SJSA1 (cell line): ENCODE measurements at places on chromosomes 6 and 20. TPM values are rescaled to one million over a fixed set of nuclear protein-coding genes. Genes with fewer than 3 reads are reported as not detected.
A peak's percentile ranks its signal among the peaks of the same experiment; 100 is the strongest.

The ADGB gene
- not detected in 2 replicates for total RNA-seq

The OR10C1 gene
- not detected in 2 replicates for total RNA-seq

The PPP1R3D gene
- 7.4 and 8.6 TPM in 2 replicates for total RNA-seq

The SLPI gene
- total RNA-seq = not detected in 2 replicates

The IGF2R gene
- total RNA-seq = 29.4 and 54.7 TPM in 2 replicates

The LAMA2 gene
- 2.1 and 3.3 TPM in 2 replicates for total RNA-seq

DNA sequence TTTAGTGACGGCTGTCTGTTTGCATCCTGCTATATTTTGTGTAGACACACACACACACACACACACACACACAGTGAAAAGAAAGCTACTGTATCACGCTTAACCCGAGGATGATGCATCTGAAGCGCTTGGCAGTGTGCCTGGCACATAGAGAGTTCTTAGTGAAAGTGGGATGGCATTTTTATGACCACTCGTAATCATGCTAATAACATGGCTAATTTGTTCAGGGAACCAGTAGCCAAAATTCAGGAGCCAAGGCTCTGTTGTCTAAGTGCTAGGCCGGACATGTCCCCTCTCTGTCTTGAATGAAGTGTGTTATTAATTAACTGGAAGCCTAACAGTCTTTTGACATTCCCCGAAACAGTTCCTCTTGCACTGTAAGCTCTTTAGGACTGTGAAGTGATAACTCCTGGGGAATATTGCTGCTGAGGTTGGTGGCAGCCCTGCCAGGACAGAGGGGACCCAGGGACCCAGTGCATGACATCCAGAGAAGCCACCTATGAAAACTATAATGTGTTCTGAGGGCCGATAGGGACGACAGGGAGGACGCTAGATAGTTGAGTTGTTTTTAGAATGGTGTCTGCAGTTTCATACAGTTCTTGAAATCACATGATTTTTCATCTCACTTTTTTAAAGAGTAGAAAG lies 45.0 kb upstream of the IRF4 start:
- no peak overlapping the region for H3K4me3 ChIP-seq
- no peaks in the 10 kb centered on the region for H3K36me3 ChIP-seq
- H3K27ac ChIP-seq = no peak overlapping the region
- H3K27me3 ChIP-seq = no peaks in the 10 kb centered on the region

- no peak overlapping the region for H3K27ac ChIP-seq
- peaks cover 24% of the 10 kb centered on the region for H3K4me1 ChIP-seq
- DNase-seq = peak; percentile 13
- no peaks in the 10 kb centered on the region for H3K27me3 ChIP-seq
- no peak overlapping the region for H3K4me3 ChIP-seq
Measured at GRCh38 chr20:539848-540247, 3.7 kb downstream of the CSNK2A1 start.

DNA sequence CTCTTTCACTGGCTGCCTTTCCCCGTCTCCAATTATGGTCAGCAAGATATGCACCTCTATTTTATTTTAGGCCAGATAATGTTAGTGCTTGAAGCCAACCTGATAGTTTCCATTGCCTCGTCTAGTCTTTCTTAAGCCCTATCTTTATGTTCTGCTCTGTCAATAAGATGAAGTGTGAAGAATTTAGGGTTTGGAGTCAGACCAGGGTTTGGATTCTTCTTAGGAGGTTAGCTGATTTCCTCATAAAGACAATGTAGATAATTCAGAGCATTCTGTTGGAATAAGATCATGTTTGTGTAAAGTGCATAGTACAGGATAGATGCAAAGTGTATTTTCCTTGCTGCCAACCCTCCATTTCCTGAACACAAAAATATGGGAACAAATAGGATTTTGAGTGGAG lies 43.8 kb downstream of the PKIB start:
- H3K4me3 ChIP-seq = no peak overlapping the region
- H3K27ac ChIP-seq = no peak overlapping the region
- no peak for DNase-seq
- H3K36me3 ChIP-seq = no peaks in the 10 kb centered on the region
- H3K4me1 ChIP-seq = no peaks in the 10 kb centered on the region

GRCh38 chr6:168838037-168838399 lies 397.0 kb downstream of the SMOC2 start:
- H3K36me3 ChIP-seq = no peaks in the 10 kb centered on the region
- H3K27me3 ChIP-seq = no peaks in the 10 kb centered on the region
- no peak overlapping the region for H3K27ac ChIP-seq
- DNase-seq = no peak
- H3K4me3 ChIP-seq = no peak overlapping the region

DNA sequence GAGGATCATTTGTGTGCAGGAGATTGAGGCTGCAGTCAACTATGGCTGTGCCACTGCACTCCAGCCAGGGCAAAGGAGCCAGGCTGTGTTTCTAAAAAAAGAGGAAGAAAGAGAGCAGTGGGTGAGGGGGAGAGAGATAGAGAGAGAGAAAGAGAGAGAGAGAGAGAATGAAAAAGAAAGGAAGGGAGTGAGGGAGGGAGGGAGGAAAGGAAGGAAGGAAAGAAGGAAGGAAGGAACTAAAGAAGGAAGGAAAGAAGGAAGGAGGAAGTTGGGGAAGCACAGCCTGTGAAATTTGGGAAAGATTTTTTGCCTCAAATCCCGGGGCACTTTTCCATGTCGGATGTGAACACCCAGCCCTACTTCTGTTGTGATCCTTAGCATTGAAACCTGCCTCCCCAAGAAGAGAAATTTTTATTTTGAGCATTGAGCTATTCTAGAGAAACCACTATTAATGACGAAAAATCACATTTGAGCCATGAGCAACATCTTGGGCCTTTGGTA lies 57.8 kb downstream of the FOXA2 start:
- no peak overlapping the region for H3K4me3 ChIP-seq
- no peak overlapping the region for H3K27ac ChIP-seq
- no peaks in the 10 kb centered on the region for H3K4me1 ChIP-seq
- DNase-seq = no peak

- H3K36me3 ChIP-seq = no peaks in the 10 kb centered on the region
- no peak overlapping the region for H3K4me3 ChIP-seq
- H3K27ac ChIP-seq = peak overlapping the region; percentile 19
- H3K27me3 ChIP-seq = no peaks in the 10 kb centered on the region
Measured at GRCh38 chr20:10762216-10762615, 88.4 kb upstream of the JAG1 start.

DNA sequence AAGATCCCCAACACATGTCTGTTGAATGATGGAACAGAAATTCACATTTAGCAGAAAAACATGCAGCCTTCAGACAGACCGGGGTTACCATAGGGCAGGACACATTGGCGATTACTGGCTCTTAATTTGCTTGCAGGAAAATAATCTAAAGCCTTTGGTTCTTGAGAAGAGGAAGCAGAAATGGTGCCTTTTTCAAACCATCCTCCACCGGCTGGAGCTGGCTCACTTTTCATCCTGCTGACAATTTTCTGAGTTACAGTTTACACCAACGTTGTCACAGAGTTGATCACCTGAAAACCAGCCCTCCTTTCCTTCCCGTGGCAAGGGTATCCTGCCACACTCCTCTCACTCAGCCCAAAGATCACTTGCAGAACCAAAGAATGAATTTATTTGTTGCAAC lies 32.6 kb downstream of the SF3B5 start:
- H3K27ac ChIP-seq = no peak overlapping the region
- H3K27me3 ChIP-seq = peaks cover 55% of the 10 kb centered on the region
- H3K36me3 ChIP-seq = no peaks in the 10 kb centered on the region
- peaks cover 12% of the 10 kb centered on the region for H3K4me1 ChIP-seq

DNA sequence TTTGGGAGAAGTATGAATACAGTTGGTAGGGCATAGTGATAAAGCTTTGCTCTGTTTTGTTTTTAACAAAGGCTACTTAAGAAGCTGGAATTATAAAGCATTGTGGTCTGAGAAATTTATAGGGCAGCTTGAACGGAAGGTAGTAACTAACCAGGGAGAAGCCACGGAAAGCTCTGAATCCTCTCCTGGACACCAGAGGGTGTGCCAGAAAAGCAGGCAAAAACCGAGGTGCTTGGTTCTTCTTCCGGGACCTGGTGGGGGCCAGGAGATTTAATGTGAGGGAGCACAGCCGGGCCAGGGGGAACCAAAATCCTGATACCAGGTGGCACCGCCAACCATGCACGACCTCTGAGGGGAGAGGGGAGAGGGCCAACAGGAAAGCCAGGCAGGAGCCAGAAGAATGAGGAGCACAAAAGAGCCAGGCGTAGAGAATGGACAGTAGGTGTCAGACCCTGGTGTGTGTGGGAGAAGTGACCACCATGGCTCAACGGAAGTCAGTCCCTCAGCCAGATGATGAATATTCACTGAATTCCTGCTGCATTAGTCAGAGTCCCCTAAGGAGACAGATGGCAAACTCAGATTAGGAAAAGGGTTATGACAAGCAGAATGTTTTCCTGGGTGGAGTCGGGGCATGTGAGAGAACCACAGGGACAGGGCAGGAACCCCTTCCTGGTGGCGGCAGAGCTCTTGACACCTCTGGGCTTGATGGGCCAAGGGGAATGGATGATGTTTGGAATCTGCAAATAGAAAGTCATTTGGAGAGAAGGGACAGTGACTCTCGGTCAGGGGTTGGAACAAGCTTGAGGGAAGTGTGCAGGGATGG lies 262.3 kb downstream of the ZNF217 start:
- no peaks in the 10 kb centered on the region for H3K27me3 ChIP-seq
- peak; percentile 78 for DNase-seq
- no peaks in the 10 kb centered on the region for H3K36me3 ChIP-seq
- peaks cover 18% of the 10 kb centered on the region for H3K4me1 ChIP-seq
- no peak overlapping the region for H3K4me3 ChIP-seq

- peak; percentile 91 for DNase-seq
- H3K36me3 ChIP-seq = no peaks in the 10 kb centered on the region
- H3K4me3 ChIP-seq = peak overlapping the region; percentile 35
Measured at GRCh38 chr6:2853769-2854395, 12.2 kb upstream of the SERPINB1 start.

GRCh38 chr6:153150752-153151440 lies 19.8 kb upstream of the RGS17 start:
- H3K36me3 ChIP-seq = no peaks in the 10 kb centered on the region
- H3K4me3 ChIP-seq = no peak overlapping the region
- DNase-seq = no peak
- no peaks in the 10 kb centered on the region for H3K4me1 ChIP-seq

- H3K27me3 ChIP-seq = no peaks in the 10 kb centered on the region
- no peak overlapping the region for H3K27ac ChIP-seq
- DNase-seq = no peak
Measured at GRCh38 chr20:24340933-24341332, 128.5 kb upstream of the SYNDIG1 start.

GRCh38 chr6:38639498-38640215 lies at the start of gene BTBD9:
TSS of gene BTBD9 (minus strand) at chr6:38639929.
- peak within 1 kb of the TSS; percentile 81 for H3K27ac ChIP-seq
- peaks cover 14% of the 10 kb centered on the region for H3K4me1 ChIP-seq
- DNase-seq = peak; percentile 84
- peak within 1 kb of the TSS; percentile 92 for H3K4me3 ChIP-seq
- H3K36me3 ChIP-seq = peaks cover 8% of the 10 kb centered on the region
